ENCODE measurements at places on chromosomes 3 and 15.

DNA sequence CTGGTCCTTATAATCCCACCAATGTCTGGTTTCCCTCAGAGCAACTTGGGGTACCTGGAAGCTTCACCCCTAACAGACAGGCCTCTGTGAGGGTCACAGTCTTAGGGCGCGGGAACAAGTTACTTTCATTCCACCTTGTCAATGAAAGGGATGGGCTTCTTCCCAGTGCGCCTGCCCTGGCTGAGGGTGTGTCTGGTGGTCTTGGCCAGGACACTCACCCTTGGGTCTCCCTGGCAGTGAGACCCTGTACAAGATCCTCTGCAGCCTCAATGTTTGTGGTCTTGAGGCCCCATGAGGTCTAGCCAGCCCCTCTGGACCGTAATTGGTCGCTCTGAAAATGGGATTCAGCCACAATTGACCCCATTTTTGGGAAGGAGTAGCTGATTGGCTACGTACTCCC is 40.2 kb downstream of the SMAD6 start:
- DNase-seq, result no peak

GRCh38 chr3:69647511-69648110 is 91.7 kb upstream of the MITF start:
- DNase-seq, result no peak

DNA sequence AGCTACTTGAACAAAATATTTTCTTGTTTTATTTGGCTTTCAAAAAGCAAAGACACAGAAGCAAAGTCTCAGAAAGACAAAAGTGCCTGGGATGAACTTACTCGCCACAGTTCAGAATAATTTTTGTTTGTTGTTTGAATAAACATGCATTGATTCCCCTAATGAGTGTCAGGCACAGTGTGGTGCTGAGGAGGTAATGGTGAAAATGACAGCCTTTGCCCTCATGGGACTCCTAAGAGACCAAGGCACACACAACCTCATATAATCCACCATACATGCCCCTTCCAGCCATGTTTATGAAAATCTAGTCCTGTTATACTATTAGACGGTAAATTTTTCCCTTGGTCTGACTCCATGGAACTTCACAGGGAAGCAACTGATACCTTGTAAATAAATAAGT is 2.5 kb downstream of the GOLIM4 start:
- DNase-seq, result no peak

- DNase-seq, result no peak
These were observed 230.7 kb downstream of the BBX start for GRCh38 chr3:107753494-107753893.

DNA sequence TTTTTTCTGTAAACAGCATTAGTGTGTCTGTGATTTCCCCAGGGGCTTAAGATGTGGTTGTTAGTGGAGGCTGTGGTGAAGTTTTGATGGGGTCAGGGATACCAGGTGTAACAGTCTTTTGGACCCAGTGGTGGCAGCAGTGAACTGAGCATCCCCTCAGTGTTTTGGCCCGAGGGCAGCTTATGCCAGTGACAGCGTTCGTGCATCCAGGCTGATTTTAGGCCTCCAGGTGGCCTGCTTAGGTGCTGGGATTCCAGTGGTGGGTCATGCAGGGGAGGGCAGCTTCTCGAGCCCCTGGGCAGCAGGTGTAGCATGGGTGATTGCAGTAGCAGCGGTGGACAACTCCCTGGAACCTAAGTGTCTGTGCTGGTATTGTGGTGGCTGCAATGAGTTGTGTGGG is 29.2 kb downstream of the STT3B start:
- DNase-seq, result no peak

GRCh38 chr3:171561596-171562323 is 101.6 kb upstream of the TNIK start:
- DNase-seq, result peak; percentile 9

DNA sequence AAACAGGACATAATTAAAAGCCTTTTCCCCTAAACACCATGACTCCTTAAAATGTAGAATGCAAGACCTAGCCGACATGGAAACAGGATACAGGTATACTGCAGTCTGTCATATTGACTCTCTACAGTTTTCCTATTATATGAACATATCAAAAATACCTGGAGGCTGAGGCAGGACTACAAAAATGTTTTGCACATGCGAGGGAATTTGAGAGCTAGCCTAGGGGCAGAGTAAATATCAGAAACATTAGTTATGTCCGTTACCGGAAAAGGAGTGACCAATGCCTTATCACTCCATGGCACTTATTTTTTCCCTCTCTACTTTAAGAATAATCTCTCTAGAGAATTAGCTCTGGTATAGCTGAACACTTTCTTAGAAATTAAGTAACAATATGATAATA is 732.3 kb downstream of the TUSC7 start:
- no peak for DNase-seq

DNA sequence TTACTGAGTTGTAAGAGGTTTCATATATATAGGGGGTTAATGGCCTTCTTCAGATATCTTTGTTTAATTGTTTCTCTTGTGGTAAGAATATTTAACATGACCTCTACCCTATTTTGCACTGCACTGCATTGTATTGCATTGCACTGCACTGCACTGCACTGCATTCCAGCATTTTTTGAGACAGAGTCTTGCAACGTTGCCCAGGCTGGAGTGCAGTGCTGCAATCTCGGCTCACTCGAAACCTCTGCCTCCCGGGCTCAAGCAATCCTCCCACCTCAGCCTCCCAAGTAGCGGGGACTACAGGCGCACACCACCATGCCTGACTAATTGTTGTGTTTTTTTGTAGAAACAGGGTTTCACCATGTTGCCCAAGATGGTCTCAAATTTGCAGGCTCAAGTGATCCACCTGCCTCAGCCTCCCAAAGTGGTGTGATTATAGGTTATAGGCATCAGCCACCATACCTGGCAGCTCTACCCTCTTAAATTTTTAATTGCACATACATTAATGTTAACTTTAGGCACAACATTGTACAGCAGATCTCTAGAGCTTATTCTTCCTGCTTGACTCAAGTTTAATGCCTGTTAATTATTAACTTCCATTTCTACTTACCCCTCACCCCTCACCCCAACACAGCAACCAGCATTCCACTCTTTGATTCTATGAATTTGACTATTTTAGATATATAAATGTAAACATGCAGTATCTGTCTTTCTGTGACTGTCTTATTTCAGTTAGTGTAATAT is 38.4 kb downstream of the NEDD4 start:
- DNase-seq, result no peak

- no peak for DNase-seq
These were observed 12.0 kb downstream of the CGGBP1 start for GRCh38 chr3:88046766-88047165.

DNA sequence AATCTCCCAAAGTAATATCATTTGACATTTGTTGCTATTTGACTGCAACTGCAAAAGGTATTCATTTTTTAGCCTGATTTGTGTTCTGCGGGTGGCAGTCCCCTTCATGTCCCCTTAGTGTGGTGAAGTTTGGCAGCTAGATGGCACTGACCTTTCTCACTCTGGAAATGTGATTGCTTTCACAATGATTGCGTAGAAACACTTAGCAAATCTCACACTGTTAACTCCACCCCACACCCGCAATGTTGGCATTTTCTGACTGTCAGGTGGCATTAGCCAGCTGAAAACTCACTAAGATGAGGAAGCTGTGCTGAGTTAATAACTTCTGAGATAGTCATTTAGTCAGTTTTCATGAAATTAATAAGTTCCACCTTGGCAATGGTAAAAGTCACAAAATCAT is 76.9 kb downstream of the TRIM69 start:
- no peak for DNase-seq

DNA sequence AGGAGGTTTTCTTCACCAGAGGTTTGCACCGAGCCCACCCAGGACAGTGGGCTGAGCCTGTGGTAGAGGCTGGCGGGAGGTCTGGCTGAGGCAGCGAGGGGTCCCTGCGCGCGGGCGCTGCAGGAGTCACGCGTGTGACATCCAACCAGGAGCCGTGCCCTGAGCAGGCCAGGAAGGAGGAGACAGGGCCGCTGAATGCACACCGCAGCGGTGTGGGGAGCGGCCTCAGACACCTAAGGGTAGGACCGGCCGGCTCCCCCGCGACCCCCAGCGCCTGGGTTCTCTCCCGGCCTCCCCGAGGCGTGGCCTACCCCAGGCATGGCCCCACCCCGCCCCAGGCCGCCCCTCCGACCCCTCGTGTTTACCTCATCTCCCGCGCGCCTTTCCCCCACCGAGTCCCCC is 412 bp downstream of the SLC41A3 start:
- peak; percentile 37 for DNase-seq

DNA sequence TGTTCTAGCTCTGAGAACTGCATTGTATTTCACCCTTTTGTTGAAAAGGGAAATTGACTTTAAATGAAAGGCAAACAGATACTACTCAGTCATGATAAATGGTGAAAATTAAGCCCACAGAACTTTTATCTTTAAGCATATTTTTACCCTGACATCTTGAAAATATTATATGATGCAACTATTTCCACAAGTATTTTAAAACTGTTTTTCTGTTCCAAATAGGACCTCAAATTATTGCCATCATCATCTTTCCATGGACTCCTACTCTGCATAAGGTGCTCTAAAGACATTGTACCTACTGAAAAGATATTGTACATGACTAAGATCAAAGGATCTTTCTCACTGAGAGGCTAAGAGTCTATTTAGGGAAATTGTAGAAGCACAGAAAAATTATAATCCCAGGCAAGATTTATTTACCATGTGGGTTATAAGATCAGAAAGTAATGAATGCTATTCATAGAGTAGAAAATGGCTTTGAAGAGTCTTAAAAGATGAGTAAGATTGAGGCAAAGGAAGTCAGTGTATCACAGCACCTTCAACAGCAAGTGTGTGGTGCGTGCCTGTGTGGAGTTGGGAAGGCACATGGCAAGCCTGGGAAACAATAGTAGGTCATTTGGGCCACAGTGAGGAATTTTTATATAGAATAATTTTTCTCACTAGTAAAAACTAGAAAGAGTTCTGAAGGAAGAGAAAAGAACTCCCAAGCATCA is 68.8 kb downstream of the VGLL3 start:
- DNase-seq, result no peak

GRCh38 chr3:159843840-159844730 is 144.6 kb upstream of the IL12A start:
- DNase-seq, result no peak

- DNase-seq, result no peak
These were observed 240.7 kb downstream of the PCCB start for GRCh38 chr3:136490646-136491405.

DNA sequence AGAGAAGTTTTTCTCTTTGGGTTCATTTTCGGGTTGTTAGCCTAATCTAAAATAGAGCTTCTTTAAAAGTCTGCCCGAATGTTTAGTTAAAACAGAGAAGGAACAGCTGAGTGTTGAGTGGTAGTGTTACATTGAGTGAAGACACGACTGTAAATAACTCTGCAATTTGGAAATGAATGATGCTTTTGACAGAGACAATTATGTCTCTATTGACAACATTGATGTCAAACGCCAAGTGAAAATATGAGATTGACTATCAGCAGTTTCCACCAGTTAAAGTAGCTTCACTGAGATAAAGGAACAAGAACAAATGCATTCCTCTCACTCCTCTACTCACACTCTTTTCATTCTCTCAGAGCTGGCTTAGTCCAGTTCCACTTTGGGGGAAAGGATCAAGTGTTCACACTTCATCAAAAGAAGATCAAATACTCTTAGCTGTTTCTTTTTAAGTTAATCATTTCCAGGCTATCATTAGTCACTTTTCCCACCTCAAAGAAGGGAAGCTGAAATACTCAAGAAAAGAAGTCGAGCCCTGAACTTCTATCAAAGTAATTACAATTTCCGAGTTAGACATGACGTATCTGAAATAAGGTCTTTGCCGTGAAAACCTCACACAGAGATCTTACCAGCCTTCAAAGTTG is 399.1 kb upstream of the DPH6 start:
- no peak for DNase-seq

- DNase-seq, result peak; percentile 26
These were observed 45.4 kb downstream of the SSR3 start for GRCh38 chr3:156509189-156510174.

GRCh38 chr3:132652640-132653270 is 6.9 kb downstream of the ACAD11 start:
- no peak for DNase-seq

DNA sequence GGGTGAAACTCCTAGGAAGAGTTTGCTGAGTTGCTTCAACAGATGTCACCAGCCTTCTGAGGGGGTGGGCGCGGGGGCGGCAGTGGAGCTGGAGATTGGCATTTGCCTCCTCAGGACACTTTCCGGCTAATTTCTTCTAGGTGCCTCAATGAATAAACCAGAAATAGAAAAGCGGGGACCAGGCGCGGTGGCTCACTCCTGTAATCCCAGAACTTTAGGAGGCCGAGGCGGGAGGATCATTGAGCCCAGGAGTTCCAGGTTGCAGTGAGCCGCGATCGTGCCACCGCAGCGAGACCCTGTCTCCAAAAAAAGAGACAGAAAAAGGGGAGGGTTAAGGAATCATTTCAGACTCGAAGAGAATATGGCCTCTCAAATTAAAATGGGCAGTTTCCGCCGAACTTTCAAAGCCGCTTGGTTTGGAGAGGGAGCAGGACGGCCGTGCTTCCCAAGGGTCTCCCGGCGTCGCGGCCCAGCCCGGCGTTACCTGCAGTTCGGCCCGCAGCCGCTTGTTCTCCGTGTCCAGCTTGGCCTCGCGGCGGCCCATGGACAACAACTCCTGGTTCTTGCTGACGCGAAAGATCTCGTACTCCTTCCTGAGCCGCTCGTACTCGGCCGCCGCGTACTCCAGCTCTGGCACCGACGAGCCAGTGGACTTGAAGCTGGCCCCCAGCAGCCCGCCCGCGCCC is 587 bp downstream of the NPHP3 start:
- DNase-seq, result peak; percentile 1

- DNase-seq, result no peak
These were observed 654.6 kb downstream of the MECOM start for GRCh38 chr3:169008776-169009358.

- DNase-seq, result no peak
These were observed 25.0 kb upstream of the BCL6 start for GRCh38 chr3:187770224-187770623.

- no peak for DNase-seq
These were observed 91.5 kb downstream of the SH3GL3 start for GRCh38 chr15:83538682-83539081.

GRCh38 chr3:117726776-117727175 is 1017.2 kb downstream of the TUSC7 start:
- DNase-seq, result no peak

GRCh38 chr3:174755833-174756829 is 103.0 kb upstream of the NAALADL2 start:
- DNase-seq, result no peak

DNA sequence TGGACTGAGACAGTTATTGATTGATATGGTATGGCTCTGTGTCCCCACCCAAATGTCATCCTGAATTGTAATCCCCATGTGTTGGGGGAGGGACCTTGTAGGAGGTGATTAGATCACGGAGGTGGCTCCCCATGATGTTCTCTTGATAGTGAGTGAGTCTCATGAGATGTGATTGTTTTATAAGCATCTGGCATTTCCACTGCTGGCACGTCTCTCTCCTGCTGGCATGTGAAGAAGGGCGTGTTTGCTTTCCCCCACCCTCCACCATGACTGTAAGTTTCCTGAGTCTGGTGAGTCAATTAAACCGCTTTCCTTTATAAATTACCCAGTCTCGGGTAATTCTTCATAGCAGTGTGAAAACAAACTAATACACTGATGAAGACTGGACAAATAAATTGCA is 105.6 kb upstream of the MELTF start:
- no peak for DNase-seq

- DNase-seq, result no peak
These were observed 92.3 kb downstream of the MAGI1 start for GRCh38 chr3:65946438-65946837.
